ENCODE measurements at places on chromosomes 6 and 20.

DNA sequence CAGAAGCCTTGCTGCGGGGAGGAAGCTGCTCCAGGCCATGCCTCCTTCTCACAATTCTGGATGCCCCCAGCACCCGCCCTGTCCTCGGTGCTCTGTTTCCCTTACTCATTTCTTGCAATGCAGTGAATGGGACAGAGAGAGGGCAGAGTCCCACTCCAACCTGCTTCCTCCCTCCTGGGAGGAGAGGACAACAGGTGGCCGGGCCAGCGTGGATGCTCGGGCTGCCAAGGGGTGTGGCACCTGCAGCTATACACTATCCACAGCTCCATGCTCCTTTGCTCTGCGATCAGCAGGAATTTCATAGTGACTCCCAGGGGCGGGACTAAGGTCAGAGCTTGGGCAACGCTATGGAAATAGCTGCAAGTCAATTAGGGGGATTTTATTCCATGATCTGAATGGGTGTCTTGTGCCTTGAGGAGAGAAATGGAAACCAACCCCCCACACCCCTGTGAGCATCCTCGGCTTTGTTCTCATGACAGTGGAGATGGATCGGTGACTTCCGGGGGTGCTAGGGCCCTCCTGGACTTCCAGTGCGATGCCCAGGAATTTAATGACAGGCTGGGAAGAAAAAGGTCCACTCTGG is 192.5 kb downstream of the MYLK4 start:
- no peak for DNase-seq

DNA sequence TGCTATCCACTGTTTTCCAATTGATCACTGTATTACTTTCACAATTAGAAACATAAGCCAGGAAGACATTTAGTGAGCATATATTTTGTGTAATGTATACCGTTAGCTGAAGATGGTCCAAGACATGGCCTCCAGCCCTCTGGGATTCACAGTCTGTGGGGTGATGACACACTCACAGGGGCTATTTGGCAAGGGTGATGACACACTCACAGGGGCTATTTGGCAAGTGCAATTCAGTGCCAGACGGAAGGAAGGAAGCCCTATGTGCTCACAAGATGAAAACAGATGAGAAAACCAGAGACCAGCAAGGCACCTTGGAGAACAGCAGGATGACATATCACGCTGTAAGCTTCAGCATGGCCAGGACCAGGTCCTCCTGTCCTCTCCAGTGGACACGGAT is 183.7 kb downstream of the MBOAT1 start:
- no peak for DNase-seq

DNA sequence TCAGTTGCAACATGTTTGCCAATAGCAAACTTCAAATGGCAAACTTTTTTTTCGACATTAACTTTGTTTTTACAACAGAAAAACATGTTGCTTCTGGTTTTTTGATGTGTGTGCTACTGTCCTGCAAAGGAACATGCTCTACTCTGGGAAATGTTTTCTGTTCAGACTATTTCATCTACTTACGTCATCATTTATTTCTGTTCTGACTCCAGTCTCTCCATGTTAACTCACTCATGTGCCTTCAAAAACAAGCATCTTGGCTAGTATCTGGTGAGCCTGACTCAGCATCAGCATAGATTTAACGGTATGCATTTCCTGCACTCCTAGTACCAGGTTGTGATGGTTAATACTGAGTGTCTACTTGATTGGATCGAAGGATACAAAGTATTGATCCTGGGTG is 36.1 kb upstream of the MAP7 start:
- DNase-seq = no peak

GRCh38 chr6:64085126-64085525 is 449.5 kb downstream of the PHF3 start:
- DNase-seq = no peak

GRCh38 chr20:22663528-22664025 is 79.2 kb upstream of the FOXA2 start:
- no peak for DNase-seq

GRCh38 chr6:139017227-139017626 is 11.3 kb upstream of the ABRACL start:
- DNase-seq = no peak

GRCh38 chr20:46743088-46743487 is 33.6 kb downstream of the SLC2A10 start:
- DNase-seq = no peak

GRCh38 chr6:56314683-56315523 is 67.5 kb upstream of the COL21A1 start:
- DNase-seq = no peak

GRCh38 chr6:23522792-23523547 is 603.0 kb upstream of the NRSN1 start:
- DNase-seq = no peak

- no peak for DNase-seq
Observed at GRCh38 chr6:158825951-158826306, 6.8 kb upstream of the EZR start.

GRCh38 chr6:128235556-128235955 is 284.8 kb downstream of the PTPRK start:
- DNase-seq = no peak

DNA sequence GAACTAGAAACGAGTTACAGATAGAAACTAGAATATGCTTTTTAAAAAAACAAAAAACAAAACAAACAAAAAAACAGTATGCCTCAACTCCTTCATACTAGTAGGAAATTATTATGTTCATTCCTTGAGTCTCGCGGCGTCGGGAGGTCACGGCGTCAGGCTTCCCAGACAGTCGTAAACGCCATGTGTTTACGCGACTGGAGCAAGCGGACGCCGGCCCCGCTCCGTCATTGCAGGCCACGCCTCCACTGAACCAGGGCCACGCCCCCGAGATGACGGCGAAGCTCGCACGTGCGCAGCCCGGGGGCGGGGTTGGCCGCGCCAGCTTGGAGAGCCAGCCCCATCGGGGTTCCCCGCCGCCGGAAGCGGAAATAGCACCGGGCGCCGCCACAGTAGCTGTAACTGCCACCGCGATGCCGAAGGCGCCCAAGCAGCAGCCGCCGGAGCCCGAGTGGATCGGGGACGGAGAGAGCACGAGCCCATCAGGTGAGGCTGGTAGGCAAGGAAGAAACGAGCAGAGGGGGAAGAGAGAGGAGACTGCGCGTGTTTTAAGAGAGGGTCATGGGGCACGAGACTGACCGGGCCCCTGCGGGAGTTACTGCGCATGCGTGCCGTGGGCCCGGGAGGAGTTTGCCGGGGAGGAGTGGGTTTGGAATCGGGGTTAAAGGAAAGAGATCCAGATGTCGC is at the start of gene ABCF1:
Gene ABCF1 (plus strand): TSS at position 368 of the 687 bp plus-strand sequence. CDS start 46 bp downstream, at position 414.
- peak; percentile 99 for DNase-seq

DNA sequence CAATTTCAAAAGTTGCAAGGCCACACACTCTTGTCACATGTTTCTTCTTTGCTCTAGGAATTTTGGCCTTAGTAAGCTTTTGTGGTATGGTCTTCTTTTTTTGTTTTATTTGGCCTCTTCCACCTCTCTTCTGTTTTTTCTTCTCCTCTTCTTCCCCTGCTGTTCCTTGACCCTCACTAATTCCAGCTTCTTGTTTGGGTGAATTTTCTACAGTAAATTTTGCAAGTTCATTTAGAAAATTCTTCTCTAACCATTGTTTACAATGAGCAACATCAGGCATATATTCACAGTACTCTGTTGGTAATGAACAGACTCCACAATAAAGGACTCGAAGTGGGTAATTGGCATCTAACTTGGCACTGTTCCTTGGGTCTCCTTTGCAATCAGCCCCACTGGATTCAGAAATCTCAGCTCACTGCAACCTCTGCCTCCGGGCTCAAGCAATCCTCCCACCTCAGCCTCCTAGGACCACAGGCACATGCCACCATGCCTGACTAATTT is 5.0 kb downstream of the ASIP start:
- no peak for DNase-seq

- no peak for DNase-seq
Observed at GRCh38 chr20:3698591-3699001, 13.8 kb downstream of the SIGLEC1 start.
